Testis (tissue), 5 donors: ENCODE measurements at places on chromosomes 3 and 15. TPM values are rescaled to one million over a fixed set of nuclear protein-coding genes. Genes with fewer than 3 reads are reported as not detected.

DNA sequence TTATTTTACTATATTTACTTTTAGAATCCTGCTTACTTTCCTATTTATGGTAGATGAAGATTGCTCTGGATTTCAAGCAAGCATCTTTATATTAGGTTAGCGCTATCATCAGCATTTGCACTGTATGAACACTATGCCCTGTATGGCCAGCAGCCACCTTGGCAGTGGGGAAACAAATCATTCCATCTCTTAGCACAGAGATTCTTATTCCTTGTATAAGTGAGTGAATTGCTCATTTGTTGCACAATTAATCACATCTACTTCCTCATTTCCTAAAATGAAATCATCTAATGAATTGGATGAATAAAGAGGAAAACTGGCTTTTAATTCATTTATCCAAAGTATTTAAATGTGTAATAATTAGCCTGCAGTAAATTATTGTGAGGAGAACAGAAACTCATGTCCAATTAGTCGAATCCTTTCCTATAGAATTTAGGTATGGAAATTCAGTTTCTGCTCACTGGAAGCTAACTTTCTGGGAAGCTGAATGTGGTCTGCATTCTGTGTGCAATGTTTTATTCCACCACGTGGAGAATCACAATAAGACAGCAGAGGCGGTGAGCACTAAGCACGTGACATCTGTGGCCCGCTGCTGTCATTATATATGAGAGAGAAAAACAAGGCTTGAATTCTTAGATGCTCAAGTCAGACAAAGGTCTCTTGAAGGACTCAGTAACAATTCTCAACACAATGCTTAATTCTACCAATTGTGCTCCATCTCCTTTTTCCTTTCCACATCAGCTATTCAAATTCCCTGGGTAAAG is 93.4 kb downstream of the PEX5L start:
- no peak for DNase-seq

DNA sequence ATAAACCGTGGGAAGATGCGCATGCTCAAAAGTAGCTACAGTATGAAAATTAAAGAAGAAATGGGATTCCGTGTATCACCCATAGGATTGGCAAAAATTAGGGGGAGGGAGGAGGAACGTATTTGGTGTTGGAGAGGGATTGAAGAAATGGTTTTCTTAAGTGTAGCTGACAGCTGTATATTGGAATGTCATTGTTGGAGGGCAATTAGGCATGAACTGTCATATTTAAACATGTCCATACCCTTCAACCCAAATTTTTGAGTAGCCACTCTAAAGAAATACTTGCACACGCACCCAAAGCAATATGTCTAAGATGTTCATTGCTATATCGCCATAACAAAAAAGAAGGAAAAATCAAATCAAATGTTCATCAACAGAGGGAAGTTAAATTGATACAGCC is 144.7 kb downstream of the TLE3 start:
- DNase-seq = no peak

DNA sequence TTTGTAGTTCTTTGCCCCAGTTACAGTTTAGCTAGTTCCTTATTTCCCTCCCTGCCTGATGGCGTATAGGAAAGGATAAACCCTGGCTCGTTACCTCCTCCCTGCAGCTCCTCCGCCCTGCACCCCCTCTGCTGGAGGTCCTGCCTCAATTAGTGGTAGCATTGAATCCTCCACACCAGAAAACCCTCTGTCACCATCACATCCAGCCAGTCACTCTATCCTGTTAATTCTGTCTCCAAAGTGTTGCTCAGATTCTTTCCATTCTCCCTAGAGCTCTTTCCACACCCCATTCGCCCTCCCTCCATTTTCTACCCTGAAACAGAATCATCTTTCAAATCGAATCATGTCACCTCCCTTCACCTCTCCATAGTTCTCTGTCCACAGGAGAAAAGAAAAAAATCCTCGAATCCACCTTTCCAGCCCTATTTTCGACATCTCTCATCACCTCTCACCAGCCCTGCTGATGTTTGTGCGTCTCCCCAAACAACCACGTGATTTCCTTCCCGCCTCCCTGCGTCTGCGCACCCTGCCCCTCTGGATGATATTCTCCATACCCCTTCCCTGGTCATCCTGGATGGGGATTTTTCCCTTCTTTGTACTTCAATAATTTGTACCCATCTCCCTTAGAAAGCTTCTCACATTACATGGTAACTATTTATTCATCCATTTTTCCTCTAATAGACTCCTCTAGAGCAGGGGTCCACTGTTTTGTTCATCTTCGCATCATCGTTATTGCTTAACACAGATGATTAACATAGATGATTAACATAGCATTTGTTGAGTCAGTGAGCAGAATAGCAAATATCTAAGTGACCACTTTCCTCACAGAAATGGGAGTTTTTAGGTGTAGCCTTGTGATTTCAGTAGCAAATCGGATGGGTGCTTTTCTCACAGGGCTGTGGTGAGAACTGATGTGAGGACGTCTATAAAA is 37.1 kb downstream of the MAP3K13 start:
- DNase-seq = no peak

GRCh38 chr3:87191641-87192040 is 35.5 kb upstream of the CHMP2B start:
- DNase-seq = no peak

- no peak for DNase-seq
These were observed 32.2 kb upstream of the MUC13 start for GRCh38 chr3:124966521-124967445.

DNA sequence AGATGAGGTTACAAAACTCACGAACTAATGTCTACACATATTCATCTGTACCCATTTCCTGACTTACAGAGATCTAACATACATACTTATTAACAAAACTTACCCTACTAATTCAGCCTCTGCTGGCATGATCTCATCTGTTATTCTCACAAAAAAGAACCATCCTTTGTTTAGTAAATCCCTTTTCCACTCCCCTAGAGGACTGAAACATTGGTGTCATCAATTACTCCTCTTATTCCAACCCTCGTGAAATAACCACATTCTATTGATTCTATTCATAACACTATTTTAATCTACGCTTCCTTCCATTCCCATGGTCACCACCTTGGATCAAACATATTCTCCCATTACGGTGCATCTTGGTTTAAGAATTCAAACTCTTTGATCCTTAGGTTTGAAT is 505.9 kb downstream of the SI start:
- DNase-seq = no peak

DNA sequence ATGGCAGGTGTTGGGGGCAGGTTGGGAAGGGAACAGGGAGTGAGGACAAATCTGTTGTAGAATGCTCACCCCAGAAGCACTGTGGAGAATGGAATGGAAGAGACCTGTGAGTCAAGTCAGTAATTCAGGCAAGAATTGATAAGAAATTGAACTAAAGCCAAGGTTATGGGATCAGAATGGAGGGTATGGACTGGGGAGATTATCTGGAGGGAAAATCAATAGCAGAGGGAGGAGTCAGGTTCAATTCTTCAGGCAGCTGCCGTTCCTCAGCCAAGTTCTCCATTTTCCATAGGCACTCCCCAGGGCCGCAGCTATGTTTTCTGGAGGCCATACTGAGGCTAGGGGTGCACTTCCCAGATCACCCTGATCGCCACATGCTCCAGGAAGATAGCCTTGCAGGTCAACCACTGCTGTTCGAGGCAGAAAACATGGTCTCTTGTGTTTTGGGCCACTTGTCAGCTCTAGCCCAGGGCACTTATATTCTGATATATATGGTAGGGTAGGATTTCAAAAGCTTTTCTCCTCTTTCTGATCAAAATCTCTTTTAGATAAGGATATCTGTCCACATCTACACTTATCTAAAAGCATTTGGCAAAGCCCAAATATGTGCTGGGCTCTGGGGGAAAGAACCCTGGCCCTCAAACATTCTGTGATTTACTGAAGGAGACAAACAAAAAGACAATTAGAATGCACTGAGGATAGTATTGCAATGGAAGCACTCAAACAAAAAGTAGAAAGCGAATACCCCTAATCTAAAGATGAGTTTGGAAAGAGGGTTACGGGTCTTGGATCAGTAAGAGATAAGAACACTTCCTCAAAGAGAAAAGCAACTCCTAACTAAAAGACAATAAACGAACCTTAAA is 92.3 kb downstream of the TMEM212 start:
- DNase-seq = no peak

DNA sequence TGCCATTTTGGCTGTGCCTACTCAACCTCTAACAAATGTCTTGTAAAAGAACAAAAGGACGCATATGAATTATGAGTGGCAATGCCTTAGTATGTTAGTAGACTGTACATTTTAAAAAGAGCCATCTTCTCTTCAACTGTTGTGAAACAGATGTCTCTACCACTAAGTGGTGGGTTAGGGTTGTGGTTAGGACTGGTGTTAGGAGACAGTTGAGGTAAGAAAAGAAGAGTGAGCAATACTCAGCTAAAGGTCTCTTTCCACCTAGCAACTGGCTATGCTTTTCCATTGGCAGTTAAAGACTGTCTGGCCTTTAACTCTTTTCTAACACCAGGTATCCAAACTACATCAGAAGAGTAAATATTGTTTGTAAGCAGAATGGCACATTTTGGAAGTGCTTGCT is 221.7 kb upstream of the TBC1D5 start:
- DNase-seq = no peak

DNA sequence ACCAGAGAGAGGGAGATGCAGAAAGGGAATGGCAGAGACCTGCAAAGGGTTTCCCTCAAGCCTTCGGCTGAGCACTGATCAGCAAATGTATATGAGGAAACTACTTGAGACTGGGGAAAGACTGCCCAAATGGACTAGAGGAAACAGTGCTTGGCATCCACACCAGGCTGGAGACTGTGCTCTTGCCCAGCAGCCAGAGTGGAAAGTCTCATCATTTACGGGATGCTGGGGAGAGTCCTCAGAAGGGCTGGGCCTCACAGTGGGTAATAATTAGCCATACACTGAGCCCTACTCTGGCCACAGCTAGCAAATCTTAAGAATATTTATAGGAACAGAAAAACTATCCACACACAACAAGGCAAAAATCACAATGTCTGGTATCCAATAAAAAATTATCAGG is 18.5 kb downstream of the RAB6B start:
- DNase-seq = no peak

DNA sequence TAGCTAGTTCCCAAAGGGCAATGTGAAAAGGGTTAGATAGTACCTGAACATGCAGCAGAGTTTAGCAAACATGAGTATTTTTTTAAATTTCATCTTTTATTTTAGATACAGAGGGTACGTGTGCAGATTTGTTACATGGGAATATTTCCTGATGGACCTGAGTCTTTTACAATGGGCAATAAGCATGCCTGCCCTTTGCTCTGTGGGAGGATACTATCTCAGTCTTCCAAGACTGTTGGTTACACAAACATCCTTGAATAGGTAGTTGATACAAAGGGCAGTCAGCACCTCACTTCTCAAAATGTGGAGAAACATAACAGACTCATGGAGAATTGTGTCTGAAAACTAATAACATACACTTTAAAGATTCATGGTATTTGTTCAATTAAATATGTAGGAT is 103.3 kb downstream of the GOLIM4 start:
- DNase-seq = no peak

DNA sequence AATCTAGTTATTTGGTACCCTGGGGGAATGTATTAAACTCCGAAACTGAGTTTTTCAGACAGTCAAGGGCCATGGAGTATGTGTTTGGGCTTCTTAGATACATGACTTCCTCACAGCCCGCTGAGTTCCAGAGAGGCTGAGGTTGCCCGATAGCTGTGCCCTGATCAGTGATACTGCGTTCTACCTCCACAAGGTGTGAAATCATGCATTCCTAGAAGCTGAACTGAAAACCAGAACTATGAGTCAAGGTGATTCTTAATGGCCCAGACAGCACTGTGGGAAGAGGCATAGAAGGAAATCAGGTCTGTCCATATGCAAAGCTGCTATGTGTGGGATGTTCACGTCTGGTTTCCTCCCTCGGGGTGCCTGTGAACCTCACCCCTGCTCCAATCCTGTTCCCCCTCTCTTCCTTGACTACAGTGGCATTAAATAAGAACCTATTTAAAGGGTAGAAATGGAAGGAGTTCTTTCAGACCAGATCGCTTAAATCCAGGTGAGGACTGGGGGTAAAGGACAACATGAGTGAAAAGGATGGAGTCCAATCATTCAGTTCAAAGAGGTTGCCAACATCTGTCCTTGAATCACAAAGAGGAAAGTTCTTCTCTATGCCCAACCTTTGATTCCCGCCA is 74.3 kb downstream of the MYO1E start:
- DNase-seq = no peak

- DNase-seq = peak; percentile 38
These were observed 184.2 kb upstream of the PDZRN3 start for GRCh38 chr3:73808862-73809509.

- DNase-seq = no peak
These were observed 125.5 kb upstream of the PRR20G start for GRCh38 chr3:127413318-127413673.

- peak; percentile 70 for DNase-seq
These were observed 757 bp upstream of the DIPK2A start for GRCh38 chr3:143970773-143971358.

- DNase-seq = no peak
These were observed 335.5 kb downstream of the IL5RA start for GRCh38 chr3:2774481-2775249.

GRCh38 chr3:25863416-25863959 is 73.6 kb downstream of the OXSM start:
- no peak for DNase-seq

GRCh38 chr15:68672781-68673205 is 94.0 kb downstream of the CORO2B start:
- DNase-seq = no peak

- DNase-seq = no peak
These were observed 16.3 kb downstream of the ARL8B start for GRCh38 chr3:5138214-5138981.

DNA sequence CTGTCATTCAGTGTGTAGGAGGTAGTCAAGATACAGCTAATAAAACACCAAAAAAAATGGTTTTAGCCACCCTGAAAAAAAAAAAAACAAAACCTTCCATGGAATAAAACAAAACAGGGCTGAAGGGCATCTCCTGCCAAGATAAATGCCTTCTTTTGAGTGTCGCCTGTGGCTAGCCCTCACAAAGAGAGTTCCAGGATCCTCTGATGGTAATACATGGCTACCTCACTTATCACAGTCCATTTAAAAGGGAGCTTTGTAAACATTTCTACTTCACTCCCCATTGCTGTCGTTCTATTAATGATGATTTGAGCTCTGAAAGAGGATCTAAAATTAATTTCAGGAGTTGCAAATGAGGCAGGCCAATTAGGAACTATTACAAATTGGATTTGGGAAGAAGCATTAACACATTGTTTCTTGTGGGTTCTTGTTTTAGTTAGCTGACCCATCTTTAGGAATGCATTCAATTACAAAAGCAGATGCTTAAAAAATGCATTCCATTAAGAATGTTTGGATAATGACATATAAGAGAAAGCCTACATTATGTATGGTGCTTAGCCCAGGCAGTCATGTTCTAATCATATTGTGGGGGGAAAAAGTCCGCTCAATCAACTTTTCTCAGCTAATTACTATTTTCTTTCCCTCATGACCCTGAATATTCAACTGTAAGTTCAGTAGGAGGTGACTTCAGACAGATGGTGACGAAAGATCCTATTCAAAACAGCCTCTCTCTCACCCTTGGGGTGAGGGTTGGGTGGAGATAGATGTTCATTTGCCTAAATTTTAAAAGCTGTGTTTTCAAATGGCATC is 255.1 kb upstream of the WNT5A start:
- DNase-seq = no peak

GRCh38 chr15:101689901-101690300 is 34.4 kb downstream of the TARS3 start:
- DNase-seq = no peak

Gene CYP11A1
- 76.2 TPM for polyA plus RNA-seq

Gene CCK
- polyA plus RNA-seq = 0.69 TPM

Gene CX3CR1
- polyA plus RNA-seq = 3.5 TPM

Gene LRRIQ4
- 3.4 TPM for polyA plus RNA-seq

Gene P2RY13
- polyA plus RNA-seq = 1.7 TPM

Gene ADAMTSL3
- polyA plus RNA-seq = 8.6 TPM

Gene TBCCD1
- polyA plus RNA-seq = 43.4 TPM

Gene WWTR1
- polyA plus RNA-seq = 19.4 TPM

Gene BFSP2
- not detected for polyA plus RNA-seq

Gene SH2D7
- 5.0 TPM for polyA plus RNA-seq
